ENCODE measurements at places on chromosomes 12 and 14.
A peak's percentile ranks its signal among the peaks of the same experiment; 100 is the strongest.

DNA sequence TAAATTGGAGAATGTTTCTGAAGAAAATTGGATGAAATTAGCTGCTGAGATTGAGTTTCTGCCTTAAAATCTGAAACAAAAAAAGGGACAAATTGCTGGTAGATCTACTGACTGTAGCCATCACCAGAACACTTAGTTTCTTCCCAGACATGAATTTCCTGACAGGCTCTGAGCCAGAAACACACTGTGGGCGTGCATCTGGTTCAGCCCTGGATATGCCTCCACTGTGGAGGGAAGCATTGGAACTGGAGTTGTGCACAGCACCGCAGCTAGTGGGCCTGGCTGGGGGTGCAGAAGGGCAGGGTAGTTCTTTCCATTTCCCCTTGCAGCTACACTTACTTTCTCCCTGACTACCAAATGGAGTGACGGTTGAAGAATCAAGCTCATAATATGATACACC is 31.2 kb downstream of the CREBL2 start:
- DNase-seq, result no peak

- DNase-seq, result no peak
Observed at GRCh38 chr12:5971194-5971850, 26.3 kb upstream of the ANO2 start.

DNA sequence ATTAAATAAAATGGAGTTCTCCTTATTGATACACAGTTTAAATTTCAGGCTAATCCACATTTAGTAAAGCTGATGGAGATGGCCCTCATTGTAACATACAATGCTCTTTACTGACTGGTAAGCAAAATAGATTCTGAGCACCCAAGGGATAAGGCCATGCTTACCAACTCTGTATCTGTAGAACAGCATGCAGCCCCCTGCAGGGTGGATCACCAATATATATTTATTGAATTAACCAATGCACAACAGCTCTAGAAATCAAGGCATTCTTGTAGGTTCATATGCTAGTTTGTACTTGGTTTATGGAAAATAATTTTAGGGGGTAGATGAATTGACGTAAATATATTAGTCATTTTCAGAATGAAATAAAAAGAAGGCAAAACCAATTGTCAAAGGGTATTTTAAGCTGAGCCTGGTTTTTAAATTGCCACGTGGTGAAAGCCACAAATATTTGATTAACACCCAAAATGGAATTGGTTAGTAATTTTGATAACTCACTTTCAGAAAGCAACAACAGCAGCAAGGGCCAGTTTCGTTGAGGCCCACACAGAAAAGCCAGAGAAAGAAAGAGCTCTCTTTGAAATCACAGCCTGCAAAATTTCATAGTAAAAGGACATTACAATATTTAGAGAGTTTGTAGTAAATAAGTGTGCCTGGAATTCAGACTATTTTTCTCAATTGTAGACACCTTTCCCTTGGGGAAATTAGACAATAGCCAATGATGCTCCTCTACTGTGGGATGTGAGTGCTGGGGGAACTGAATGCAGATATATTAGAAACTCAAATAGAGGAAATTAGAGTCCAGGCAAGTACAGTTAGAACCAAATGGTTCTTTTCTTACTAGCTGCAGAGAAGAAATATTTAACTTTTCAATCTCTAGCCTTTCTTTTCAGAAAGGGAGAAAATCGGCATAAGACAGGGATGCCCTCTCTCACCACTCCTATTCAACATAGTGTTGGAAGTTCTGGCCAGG is 216.2 kb upstream of the ABCD2 start:
- no peak for DNase-seq

DNA sequence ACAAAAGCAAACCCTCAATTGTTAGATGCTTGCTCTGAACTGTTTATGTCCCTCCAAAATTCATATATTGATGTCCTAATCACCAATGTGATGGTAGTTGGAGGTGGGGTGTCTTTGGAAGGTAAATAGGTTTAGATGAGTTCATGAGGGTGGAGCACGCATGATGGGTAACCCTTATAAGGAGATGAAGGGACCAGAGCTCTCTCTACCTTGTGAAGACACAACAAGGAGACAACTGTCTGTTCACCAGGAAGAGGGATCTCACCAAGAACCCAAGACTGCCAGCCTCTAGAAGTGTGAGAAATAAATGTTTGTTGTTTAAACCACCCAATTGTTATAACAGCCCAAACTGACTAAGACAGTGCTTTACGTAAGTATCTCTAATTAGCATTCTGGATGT is 27.0 kb downstream of the DHRS2 start:
- DNase-seq, result no peak

DNA sequence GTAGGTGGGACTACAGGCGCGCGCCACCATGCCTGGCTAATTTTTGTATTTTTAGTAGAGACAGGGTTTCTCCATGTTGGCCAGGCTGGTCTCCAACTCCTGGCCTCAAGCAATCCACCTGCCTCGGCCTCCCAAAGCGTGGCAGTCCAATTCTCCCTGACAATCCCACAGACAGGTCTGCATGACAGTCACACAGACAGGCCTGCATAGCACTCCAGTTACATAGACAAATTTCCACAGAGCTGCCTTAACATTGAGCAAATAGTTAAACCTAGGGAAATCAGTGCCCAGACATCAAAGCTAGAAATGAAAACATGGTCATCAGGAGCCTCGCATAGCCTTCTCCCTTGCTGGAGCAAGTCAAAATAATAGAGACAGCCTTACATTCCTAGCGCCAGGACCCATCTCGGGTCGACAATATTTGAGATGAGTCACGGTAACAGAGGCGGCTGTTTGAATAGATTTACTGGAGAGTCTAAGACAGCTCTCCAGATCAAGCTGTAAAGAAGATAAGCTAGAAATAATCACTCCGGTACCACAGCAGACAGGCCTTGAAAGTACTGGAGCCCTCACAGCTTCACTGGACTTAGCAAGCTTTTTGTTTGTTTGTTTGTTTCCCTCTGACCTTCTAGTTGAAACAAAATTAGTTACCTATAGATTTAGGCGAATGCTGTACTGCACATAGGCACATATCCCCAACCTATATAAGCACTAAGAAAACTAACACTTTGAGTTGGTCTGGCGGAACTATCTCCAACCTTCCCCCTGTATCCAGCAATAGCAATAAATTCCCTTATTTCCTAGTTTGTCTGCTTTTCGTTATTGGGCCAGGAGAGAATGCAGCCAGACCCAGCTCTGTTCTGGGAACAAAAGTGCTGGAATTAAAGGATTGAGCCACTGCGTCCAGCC is 23.8 kb upstream of the PYROXD1 start:
- DNase-seq, result no peak

DNA sequence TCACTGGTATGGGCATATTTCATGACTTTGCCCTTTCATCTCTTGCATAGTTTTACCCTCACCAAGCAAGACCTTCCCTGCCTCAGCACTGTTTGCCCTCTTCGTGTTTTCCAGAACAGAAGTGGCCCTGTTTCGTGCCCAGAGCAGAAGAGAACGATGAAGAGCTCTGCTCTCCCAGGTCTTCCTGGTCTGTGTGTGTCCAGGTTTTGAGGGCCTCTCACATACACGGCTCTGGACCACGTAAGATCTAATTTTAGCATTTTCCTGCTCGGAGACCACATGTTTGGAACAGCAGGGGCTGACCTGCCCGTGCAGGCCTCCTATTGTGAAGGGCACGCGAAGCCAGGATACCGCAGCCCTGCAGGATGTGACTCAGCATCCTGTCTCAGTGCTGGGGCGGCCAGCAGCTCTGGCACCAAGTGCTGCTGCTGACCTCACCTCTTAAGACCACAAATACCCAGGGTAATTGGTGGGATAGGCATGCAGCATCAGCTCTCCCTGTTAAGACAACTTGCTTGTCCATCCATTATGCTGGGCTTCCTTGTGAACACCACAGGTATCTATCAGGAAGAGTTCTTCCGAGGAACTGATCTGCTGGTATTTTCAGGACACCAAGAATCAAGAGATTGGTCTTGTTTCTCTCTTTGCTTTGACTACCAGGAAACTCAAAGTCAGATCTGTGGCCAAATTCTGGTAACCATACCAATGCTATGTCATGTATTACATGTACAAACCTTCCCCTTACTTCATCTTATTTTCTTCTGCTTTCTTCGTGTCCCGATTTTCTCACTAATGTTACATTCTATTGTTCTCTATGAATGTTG is 19.0 kb downstream of the SSH1 start:
- DNase-seq, result peak; percentile 92

DNA sequence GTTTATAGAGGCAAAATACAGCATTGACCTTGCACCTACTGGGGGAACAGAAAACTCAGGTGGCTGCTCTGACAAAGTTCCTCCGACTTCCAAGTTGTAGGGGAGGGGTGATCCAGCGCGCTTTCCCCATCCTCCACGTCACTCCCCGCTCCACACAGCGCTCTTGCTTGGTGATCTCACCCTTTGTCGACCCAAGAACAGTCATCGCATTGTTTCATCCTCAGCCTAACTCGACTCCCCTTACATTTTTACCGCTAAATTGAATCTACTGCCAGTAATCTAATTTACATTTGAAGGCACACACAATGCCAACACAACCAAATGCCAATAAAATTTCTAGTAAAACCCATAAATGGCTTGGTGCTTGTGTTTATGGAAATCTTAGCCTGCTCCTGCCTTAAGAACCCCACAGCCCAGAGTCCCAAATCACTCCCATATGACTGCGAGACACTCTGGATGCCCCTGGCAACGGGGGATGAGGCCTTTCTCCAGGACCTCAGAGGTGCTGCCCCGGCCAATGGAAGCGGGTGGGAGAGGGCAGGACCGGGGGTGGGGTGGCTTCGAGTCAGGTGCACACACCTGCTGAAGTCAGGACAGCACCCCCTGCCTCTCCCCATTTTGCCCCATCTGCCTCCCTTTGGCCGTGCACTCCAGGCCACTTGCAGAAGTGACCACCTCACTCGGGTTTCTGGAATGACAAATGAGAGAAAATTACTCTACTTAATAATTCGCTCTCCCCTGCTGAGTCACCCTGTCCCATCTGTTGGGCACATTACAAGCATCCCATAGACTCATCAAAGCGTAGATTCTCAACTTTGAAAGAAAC is 98.2 kb upstream of the GSC start:
- DNase-seq, result no peak
